Hematopoietic multipotent progenitor cell treated with erythropoietin and hydrocortisone succinate and interleukin-3 and kit ligand, for 8 days (in vitro differentiated cells): ENCODE measurements at places on chromosomes 7 and 10.

GRCh38 chr10:28381903-28382347, 79.1 kb upstream of the MPP7 start:
- peak; percentile 86 for DNase-seq

GRCh38 chr10:34698248-34698831, 116.8 kb downstream of the PARD3 start:
- DNase-seq, result no peak

DNA sequence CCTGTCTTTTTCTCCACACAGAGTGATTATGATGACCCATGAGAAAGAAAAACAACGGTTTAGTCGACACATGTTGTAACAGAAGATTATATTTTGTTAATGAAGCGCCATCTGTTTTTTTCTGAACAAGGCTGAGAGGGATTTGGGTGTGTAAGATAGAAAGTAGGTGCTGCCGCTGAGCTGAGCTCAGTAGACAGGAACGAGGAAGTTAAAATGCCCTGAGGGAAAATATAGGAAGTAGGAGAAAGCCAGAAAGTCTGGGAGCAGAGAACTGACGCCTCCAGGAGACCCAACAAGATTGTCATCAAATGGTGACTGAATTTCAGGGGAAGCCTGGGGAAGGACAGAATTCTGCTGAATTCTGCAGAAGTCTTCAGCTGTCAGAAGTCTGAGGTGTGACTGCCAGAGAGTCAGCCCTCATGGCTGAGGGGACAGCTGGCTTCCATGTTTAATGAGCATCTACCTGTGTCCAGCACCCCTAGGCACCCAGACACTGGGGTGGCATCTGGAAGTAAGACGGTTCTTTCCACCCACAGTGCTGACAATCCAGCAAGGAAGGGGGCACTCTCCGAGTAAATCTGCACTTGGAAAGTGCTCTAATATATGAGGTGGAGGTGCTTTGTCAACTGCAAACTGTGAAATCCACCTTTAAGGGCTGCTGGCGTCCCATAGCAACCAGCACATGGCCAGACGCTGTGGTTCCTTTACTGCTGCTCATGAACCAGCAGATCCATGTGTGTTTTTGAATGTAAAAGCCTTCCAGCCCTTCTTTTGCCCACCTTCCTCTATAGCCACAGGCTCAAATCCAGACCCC, 12.5 kb upstream of the TSPAN15 start:
- no peak for DNase-seq

DNA sequence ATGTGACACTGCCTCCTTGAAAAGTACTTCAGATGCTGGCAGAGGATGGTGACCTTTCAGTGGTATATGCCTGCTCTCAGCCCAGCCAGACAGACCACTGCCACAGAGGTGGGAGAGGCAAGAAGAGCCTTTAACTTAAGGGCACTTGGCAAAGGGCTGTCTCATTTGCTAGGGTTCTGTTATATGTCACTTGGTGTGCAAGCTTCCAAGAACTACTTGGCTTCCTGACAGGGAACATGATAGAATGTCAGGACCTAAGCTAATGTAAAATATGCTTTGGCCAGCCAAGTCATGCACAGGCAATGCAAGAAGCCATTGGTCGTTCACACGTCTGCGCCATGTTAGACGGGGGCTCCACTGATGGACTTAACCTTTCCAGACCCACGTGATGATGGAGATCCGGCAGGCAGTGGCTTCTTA, 54.7 kb downstream of the RBM20 start:
- DNase-seq, result no peak

DNA sequence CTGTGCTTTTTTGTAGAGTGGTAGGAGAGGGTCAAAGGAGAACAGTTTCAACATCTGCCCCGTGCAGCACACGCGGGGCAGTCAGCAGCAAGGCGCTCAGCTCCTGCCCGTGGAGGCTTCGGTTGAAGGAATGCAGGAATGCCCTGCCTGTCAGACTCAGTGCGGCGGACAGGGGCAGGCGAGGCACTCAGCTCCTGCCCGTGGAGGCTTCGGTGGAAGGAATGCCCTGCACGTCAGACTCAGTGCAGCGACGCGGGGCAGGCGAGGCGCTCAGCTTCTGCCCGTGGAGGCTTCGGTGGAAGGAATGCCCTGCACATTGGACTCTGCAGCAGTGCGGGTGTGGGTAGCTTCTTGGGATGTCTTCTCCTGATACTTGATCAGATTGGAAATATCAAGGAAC, 37.0 kb downstream of the PPP2R2D start:
- no peak for DNase-seq

DNA sequence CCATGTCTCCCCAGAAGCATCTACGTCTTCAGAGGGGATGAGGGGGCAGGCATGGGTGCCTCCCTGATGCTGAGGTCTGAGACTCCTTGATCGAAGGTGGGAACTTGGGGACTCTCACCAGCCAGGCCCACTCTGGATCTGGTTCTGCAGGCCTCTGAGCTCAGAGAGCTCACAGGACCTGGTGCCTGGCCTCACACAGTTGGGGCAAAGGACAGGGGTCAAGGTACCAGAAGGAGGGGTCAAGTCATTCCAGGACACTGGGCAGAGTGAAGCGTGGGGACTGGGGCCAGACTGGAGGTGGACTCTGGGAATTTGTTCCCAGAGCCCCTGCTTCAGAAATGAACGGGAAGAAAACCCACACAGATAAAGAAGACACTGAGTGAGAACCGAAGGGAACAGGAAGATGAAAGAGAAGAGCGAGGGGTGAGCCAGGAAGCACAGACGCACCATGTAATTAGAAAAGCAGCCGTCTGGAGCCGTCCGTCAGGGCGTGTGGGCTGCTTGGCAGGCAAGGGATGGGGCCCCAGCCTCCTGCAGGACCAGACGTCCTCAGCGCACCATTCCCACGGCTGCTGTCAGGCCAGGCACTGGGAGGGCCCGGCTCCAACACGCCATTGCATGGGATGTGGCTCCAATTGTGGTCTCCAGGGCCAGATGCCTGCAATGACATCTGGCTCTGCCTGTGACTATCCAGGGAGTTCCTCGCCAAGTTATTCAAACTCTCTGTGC, 47.7 kb downstream of the ZCCHC24 start:
- no peak for DNase-seq

DNA sequence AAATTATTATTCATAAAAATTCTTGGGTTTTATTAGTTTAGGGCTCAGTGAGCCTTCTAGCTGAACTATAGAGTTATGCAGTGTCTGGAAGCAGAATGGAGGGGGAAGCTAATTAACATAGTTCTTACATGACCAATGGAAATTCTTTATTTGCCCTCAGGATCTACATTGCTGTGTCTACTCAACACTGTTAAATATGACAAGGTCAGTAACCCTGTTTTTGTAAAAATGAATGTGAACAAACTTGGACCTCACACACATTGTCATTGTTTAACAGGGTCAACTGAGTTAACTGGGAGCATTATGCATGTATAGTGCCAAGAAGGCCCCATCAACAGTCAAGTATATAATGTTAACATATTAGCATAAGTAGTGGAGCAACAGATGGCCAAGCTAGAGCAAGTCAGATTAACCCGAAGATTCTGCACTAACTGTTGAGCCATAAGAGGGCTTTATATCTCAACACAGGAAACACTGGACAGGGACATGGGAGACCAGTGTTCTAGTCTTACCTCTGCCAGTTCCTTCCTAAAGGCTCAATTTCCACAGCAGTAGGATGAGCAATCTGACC, 122.5 kb upstream of the SEM1 start:
- DNase-seq, result no peak

DNA sequence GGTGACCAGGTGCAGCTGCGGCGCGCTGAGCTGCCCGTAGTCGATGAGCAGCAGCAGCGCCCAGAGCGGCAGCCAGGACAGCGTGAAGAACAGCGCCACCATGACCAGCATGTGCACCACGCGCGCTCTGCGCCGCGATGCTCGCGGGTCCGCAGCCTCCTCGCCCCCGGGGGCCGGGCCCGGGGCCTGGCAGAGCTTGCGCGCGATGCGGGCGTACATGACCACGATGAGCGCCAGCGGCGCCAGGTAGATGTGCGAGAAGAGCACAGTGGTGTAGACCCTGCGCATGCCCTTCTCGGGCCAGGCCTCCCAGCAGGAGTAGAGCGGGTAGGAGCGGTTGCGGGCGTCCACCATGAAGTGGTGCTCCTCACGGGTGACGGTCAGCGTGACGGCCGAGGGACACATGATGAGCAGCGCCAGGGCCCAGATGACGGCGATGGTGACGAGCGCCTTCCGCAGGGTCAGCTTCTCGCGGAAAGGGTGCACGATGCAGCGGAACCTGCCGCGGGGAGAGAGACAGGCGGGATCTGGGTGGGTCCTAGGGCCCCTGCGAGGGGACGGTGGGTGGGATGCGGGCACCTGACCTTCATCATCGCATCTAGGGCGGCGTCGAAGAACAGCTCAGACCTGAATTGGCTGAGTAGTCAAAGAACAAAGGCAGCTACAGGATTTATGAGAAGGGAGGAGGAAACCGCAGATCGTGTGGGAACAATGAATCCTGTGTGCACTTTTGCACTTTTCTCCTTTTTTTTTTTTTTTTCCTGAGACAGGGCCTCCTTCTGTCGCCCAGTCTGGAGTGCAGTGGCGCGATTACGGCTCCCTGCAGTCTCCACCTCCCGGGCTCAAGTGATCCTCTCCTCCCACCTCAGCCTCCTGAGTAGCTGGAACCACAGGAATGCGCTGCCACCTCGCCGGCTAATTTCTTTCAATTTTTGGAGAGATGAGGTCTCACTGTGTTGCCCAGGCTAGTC, 22.4 kb upstream of the PPA1 start:
- no peak for DNase-seq

GRCh38 chr7:65004575-65004974, 1.9 kb downstream of the ERV3-1 start:
- no peak for DNase-seq

GRCh38 chr10:126565441-126565840, 105.1 kb downstream of the C10orf90 start:
- no peak for DNase-seq

DNA sequence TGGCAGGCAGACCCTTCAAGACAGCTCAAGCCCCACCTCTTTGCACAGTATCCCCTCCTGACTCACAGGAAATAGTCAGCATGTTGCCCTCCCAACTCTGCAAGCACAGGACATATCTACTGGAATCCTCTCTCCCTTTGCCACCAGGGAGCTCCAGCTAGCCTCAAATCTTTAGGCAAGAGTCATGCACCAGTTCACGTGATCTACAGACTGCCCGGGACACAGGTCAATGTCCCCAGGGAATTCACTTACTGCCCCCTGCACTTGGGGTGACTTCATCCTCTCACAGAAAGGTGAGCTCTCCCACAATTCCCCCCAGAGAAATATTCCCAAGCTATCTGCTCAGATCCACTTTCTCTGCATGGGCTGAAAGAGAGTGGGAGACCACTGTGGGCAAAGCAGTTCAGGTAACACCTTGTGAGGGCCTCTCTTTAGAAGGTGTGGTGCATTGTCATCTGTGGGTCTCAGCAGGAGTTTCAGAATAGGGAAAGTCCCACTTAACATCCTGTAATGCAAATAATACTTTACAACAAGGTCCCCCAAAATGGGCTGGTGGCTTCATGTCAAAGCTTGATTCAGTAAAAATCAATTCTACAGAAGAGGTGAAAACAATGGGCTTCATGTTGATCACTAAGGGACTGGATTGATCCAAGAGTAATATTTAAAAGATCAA, 129.9 kb downstream of the NOC3L start:
- no peak for DNase-seq

- DNase-seq, result no peak
These were observed 91.4 kb upstream of the PDLIM1 start for GRCh38 chr10:95382174-95382573.

DNA sequence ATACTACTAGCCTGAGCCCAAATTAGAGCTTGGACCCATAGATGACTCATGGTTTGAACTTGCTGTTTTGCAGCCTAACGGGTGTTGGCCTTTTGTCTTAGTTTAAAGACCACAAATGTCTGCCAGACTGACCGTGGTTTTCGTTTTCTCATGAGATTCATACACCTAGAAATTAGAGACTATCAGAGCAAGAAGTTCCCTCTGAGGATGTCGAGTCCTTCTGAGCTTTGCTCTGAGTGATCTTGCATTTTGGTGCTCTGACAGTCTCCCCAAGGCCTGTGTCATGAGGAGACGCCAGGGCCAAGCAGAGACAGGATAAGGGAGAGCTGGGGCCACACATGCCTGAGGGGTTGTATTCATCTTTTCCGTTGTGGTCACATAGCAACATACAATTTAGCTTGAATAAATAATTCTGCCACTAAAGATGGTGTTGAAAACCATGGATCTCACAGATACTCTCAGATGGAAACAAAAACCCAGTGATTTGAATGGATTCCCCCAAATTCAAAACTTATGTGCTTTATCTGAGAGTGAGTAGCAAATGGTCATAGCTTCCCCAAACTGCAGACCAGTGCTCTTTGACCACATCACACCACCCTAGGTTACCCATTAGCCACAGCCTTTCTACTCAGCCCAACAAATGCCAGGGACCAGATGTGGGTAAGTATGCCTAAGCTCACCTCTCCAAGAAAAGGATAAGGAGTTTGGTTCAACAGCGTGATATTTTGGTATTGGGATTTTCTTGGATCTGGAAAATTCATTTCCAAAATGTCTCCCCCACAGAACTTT, 762.0 kb upstream of the IGFBP3 start:
- no peak for DNase-seq

GRCh38 chr7:26293569-26294308, 2.1 kb downstream of the SNX10 start:
- peak; percentile 26 for DNase-seq

- DNase-seq, result no peak
These were observed 87.1 kb upstream of the TMEM106B start for GRCh38 chr7:12124028-12124427.

GRCh38 chr10:109915566-109915965, 7.7 kb downstream of the XPNPEP1 start:
- DNase-seq, result no peak

DNA sequence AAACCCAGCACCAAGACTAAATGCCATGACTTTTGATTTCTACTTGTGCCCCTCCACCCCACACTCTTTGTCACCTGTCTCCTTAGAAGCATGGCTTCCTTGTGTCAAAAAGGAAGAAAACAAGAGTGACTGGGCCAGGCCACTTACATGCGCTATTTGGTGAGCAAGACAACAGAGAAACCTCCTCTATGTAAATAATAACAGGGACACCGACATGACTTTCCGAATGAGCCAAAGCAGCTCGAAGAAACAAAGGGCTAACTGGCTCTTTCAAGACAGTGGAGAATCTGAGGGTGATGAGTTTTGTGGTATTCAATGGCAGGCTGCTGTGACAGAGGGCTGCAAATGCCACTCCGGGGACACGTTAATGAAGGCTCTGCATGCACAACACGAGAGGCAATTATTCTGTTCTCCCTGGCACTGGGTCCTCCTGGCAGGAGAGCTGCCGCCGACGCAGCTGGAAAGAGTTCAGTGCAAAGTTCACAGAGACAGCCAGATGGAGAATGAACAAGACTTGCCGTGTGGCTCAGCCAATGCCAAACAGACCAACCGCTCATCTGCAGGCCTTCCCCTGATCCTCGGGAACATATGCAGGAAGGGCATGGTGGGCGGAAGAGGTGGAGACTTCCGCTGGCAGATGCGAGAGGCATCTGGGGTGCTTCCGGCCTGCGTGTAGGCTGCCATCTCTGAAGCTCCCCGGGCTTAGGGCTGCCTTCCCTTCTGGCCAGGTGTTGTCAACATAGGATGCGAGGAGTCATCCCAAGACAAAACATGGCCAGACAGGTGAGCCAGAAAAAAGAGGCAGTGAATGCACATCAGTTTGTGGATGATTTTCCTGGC, 59.1 kb upstream of the SMNDC1 start:
- DNase-seq, result no peak

GRCh38 chr7:6106140-6106904, 75.1 kb downstream of the ANKRD61 start:
- peak; percentile 84 for DNase-seq

- no peak for DNase-seq
These were observed 144.3 kb downstream of the FZD1 start for GRCh38 chr7:91408388-91409154.
